ENCODE measurements at places on chromosomes 3 and 15. TPM values are rescaled to one million over a fixed set of nuclear protein-coding genes. Genes with fewer than 3 reads are reported as not detected.

PRRT3 gene
- 0.44 TPM for total RNA-seq

CYFIP1 gene
- total RNA-seq = 58.3 TPM

GNAT1 gene
- total RNA-seq = 0.15 TPM

MUSTN1 gene
- 1.4 TPM for total RNA-seq

GCHFR gene
- 92.4 TPM for total RNA-seq

CCK gene
- not detected for total RNA-seq

CPNE9 gene
- not detected for total RNA-seq

ZMAT3 gene
- 11.4 TPM for total RNA-seq

MASP1 gene
- total RNA-seq = 9.3 TPM

CCR8 gene
- total RNA-seq = not detected

LTK gene
- total RNA-seq = not detected

DHX30 gene
- 45.6 TPM for total RNA-seq

RBMS3 gene
- total RNA-seq = not detected

RPL39L gene
- not detected for total RNA-seq

SLC9A9 gene
- not detected for total RNA-seq

KNG1 gene
- total RNA-seq = 3.5 TPM

CCR9 gene
- total RNA-seq = not detected

SPINK8 gene
- total RNA-seq = not detected

SOX2 gene
- total RNA-seq = not detected

INSYN1 gene
- total RNA-seq = not detected

IVD gene
- total RNA-seq = 48.0 TPM

ZCWPW2 gene
- 0.53 TPM for total RNA-seq

ARPIN gene
- total RNA-seq = 5.3 TPM

GP9 gene
- not detected for total RNA-seq

LMAN1L gene
- total RNA-seq = not detected

FOXL2 gene
- total RNA-seq = not detected

POMGNT2 gene
- total RNA-seq = 9.9 TPM

CYP8B1 gene
- 0.90 TPM for total RNA-seq

MST1 gene
- total RNA-seq = 189 TPM

RGMA gene
- total RNA-seq = not detected

PP2D1 gene
- not detected for total RNA-seq

TUSC7 gene
- not detected for total RNA-seq

SH3GL3 gene
- total RNA-seq = not detected

DIS3L gene
- total RNA-seq = 50.5 TPM

ATG7 gene
- 22.1 TPM for total RNA-seq

EPHA3 gene
- total RNA-seq = not detected

ATP8B4 gene
- total RNA-seq = 0.18 TPM

SNTN gene
- total RNA-seq = not detected

PPP2R3A gene
- 0.18 TPM for total RNA-seq

GHSR gene
- not detected for total RNA-seq

ROPN1 gene
- not detected for total RNA-seq

RBP2 gene
- total RNA-seq = 2.5 TPM
